ENCODE measurements at places on chromosomes 4 and X.

GRCh38 chr4:90606781-90607180, 479.6 kb downstream of the CCSER1 start:
- DNase-seq, result no peak

- DNase-seq, result no peak
Measured at GRCh38 chrX:153499341-153499740, 4.6 kb downstream of the BGN start.

GRCh38 chr4:10079912-10080588, 36.5 kb downstream of the WDR1 start:
- peak; percentile 37 for DNase-seq

DNA sequence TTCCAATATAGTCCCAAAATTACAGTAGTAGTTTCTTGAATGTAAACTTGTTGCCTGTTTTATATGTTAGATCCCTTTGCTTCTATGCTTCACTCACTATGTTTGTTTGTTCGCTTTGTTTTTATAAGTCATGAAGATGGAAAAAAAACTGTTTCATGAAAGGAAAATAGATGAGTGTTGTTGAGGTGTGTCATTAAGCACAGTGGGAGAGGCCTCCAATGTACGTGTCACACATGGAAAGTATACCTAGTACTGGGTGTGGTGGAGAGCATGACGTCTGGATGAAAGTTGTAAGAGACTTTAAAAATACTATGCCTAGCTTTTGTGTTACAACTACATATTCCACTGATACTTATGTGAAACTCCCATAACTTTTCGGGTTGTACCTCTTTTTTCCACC, 28.4 kb downstream of the PLS3 start:
- DNase-seq, result no peak

GRCh38 chrX:138982365-138982764, 270.8 kb upstream of the FGF13 start:
- no peak for DNase-seq

DNA sequence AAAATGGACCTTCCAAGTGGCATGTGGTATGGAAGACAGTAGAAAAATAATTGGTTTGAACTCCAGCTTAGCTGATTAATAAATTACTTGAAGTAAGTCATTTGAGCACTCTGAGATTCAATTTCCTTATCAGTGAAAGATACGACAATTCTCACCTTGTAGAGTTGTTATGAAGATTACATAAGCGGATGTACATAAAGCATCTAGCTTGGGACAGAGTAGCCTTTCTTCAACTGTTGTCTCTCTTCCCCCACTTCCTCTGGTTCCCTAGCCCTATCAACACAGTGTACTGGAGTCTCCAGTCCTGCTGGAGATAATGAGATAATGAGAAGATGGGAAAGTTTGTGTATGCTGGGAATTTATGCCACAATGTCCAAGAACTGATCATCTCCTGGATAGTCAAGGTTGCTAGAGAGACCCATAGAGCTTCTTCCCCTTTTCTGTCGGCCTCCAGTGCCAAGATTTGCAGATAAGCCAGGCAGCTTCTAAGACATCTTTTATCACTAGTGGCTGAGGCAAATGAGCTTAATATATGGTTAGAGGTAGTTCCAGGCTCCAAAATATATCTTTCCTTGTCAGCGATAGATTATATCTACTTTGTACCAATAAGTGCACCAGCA, 33.9 kb downstream of the VSIG4 start:
- no peak for DNase-seq

DNA sequence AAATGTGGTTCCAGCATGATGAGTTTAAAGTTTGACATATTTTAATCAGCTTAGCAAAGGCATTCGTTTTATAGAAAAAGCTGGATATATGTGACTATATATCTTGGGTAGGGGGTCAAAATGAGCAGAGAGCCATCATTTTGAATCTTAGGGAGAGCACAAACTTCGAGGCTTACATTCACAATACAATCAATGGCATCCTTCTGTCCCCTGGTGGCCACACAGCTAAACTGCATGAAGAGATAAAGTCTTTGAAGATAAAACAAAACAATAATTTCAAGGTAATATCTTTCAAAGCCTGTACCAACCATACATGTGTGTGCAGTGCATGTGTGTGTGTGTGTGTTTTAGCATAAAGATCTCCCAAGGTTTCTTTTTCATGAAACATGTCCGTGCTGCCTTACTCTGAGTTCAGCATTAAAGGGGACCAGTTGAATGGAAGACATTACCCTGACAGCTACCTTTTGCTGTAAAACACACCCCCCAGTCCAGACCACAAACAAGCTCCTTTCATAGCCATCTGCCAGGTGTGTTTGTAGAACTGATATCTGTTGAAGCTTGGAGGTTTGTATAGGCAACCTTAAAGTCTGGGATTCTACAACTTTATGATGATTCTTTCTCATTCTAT, 22.0 kb downstream of the DYNLT3 start:
- DNase-seq, result no peak

GRCh38 chr4:8278421-8279287, 9.1 kb downstream of the HTRA3 start:
- DNase-seq, result no peak

DNA sequence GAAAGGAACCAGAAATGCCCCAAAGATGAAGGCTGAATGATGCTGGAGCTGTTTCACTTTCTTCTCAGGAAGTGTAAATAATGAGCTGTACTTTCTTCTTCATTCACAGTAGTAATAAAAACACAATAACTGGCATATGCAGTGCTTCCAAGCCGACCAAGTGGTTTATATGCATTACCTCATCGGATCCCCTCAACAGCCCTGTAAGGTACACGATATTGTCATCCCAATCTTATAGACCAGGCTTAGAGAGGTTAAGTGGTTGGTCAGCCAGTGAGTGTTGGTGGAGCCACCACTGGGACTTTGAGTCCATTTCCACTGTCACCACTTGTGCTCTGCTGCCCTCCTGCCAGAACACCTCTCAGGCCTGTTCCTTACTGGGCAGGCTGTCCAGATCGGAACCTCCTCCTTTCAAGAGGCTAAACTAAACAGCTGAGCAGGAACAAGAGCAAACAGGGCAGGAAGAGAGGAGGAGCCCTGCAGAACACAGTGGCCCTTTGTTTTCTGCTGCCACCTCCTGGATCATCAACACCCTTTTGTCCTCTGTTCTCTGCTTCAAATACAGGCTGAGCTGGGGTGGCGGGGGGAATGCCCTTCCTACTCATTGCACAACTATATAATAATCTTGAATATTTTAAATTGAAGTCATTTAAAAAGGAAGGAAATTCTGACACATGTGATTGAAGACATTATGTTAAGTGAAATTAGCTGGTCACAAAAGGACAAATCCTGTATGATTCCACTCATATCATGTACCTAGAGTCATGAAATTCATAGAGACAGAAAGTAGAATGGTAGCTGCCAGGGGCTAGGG, 112.5 kb upstream of the ATP6AP2 start:
- no peak for DNase-seq

GRCh38 chrX:136063340-136064079, 78.3 kb downstream of the SLC9A6 start:
- no peak for DNase-seq

GRCh38 chr4:797066-797465, 28.9 kb downstream of the CPLX1 start:
- DNase-seq, result no peak

DNA sequence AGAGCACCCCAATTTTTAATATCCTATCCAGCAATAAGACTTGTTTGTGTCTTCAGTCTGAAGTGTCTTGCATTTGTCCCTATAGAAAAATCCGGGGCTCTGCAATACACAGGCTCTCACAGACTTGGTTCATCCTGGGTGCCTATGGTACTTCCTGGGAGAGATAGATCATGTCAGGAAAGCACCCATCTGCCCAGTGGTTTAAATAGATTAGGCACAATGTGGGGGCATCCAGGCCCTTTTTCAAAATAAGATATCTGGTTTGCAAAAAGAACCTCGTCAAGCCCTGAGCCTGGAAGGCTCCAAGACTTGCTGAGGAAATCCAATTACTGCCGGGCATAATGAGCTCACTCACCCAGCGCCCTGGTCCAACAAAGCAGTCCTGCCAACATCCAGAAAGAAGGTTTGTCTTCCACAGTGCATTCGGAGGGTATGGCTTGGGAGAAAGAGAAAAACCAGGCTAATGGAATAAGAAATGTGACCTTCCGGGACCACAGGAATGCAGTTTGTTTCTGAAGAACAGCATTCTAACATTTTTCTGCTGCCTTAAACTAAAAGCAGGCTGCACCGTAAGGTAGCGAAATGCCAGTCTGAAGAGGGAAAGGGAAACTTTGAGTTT, 11.6 kb downstream of the JAKMIP1 start:
- no peak for DNase-seq

GRCh38 chr4:37365888-37366287, 121.3 kb downstream of the NWD2 start:
- DNase-seq, result no peak

GRCh38 chrX:69138118-69138390, 27.2 kb downstream of the PJA1 start:
- DNase-seq, result no peak

DNA sequence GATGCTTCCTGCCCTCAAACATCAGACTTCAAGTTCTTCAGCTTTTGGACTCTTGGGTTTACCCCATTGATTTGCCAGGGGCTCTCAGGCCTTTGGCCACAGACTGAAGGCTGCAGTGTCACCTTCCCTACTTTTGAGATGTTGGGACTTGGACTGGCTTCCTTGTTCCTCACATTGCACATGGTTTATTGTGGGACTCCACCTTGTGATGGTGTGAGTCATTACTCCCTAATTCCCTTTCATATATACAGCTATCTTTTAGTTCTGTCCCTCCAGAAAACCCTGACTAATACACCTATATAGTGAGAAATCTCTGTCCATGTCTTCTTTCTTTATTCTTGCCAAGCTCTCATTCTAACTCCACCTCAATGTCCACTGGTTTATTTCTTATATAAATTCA, 736.9 kb upstream of the HS3ST1 start:
- no peak for DNase-seq
